ENCODE measurements at places on chromosomes 7 and 10.

- DNase-seq = no peak
Measured at GRCh38 chr7:51295440-51296245, 21.0 kb downstream of the COBL start.

- no peak for DNase-seq
Measured at GRCh38 chr10:30070001-30070685, 10.8 kb upstream of the JCAD start.

DNA sequence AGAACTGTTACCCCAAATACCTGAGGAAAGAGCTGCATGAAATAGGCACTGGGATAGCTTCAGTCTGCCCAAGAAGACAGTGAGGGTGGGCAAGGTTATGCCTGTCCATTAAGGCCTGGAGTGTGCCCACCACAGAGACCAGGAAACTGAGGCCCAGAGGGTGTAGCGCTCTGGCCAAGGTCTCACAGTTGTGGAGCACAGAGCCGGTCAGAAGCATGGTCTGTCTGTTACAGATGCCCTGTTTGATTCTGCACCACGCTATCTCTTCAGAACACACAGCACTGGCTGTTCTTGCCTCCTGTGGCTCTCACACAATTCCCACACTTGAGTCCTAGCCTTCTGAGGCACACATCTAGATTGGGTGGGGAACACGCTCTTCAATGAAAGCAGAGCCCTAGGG is 261.4 kb downstream of the GRID1 start:
- DNase-seq = no peak

GRCh38 chr7:123828805-123829204 is 16.2 kb upstream of the HYAL4 start:
- DNase-seq = no peak

- DNase-seq = no peak
Measured at GRCh38 chr7:3092468-3092867, 48.8 kb upstream of the CARD11 start.

GRCh38 chr7:33743594-33743993 is 161.7 kb upstream of the BMPER start:
- no peak for DNase-seq

DNA sequence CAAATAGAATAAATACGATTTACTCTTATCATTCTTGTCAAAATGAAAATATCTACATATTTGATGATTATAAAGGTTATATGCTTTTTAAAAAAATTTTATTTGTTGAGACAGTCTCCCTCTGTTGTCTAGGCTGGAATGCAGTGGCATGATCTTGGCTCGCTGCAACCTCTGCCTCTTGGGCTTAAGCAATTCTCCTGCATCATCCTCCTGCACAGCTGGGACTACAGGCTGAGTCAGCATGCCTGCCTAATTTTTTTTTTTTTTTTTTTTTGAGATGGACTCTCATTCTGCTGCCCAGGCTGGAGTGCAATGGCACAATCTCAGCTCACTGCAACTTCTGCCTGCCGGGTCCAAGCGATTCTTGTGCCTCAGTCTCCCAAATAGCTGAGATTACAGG is 48.9 kb downstream of the PUS7 start:
- DNase-seq = no peak

GRCh38 chr7:22545529-22545928 is 45.5 kb upstream of the STEAP1B start:
- DNase-seq = no peak

DNA sequence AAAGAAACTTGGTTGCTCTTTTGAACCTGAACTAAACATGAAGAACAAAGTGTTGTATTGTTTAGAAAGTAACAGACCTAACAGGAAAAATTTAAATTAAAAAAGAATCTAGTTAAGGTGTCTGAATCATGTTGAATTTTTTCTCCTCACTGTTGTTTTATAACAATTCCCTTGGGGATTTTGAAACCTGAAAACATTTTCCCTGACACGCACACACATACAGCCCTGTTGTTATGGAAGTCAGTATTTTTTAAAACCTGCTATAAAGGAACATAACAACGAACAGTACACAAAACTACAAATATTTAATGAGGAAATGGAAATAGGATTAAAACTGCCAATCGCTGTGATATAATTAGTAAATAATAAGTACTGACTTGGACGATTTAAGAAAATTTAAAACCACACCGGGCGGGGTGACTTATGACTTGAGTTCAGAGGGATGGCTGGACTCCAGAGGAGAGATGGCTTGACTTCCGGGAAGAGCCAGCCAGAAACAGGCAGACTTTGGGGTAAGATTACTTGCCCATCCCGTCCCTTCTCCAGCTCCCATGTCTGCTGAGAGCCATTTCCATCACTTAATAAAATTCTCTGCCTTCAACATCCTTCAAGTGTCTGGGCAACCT is 16.2 kb upstream of the SPOCK2 start:
- no peak for DNase-seq

GRCh38 chr7:80309377-80309776 is 174.7 kb downstream of the GNAI1 start:
- DNase-seq = no peak

GRCh38 chr10:60389413-60390025 is at the start of gene ANK3:
ANK3 (minus strand) TSS chr10:60389875; CDS start chr10:60389538, 337 bp downstream.
- DNase-seq = no peak

GRCh38 chr10:118272767-118273166 is 69.4 kb downstream of the FAM204A start:
- DNase-seq = no peak

DNA sequence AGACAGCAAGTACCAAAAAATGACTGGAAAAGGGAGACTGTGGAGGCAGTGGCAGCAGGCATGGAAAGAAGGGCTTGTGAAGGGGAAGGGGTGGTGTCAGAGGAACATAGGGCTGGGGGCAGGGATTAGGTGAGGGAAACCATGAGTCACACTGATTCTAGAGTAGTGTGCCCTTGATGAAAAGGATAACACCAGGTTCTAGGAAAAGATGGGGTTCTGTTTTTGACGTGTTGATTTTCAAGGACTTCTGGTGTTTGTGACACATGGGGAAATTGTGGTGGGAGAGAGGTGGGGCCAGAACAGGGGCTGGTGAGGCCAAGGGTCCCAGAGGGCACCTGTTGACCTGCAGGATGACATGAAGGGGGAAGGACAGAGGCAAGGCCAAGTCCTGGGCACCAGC is 57.1 kb downstream of the FIGNL1 start:
- DNase-seq = no peak

DNA sequence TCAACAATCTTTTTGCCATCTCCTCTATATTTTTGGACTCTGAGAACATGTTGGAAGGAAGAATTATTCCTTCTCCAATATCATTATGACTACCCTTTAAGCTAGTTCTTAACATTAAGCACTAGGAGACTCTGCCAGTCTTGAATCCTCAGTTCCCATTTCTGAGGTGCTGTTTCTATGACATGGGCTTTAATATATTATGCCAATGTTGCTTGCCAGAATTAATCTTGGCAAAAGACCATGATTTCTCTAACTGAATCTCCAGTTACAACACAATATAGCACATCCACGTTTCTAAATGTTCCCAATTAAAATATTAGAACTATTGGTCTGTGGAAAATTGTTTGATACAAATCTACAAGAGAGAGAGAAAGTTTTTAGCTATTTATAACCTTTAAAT is 250.0 kb downstream of the HGF start:
- peak; percentile 95 for DNase-seq
